Renal cortex interstitium (tissue), 15 donors: ENCODE measurements at places on chromosomes 3 and 15. TPM values are rescaled to one million over a fixed set of nuclear protein-coding genes. Genes with fewer than 3 reads are reported as not detected.

The SNTN gene
- polyA plus RNA-seq = not detected

The CCR8 gene
- polyA plus RNA-seq = not detected

The COLQ gene
- 8.9 TPM for polyA plus RNA-seq

The ROPN1 gene
- not detected for polyA plus RNA-seq

The GPR62 gene
- 0.53 TPM for polyA plus RNA-seq
